ENCODE measurements at places on chromosomes 1 and 21. TPM values are rescaled to one million over a fixed set of nuclear protein-coding genes. Genes with fewer than 3 reads are reported as not detected.
A peak's percentile ranks its signal among the peaks of the same experiment; 100 is the strongest.

GRCh38 chr1:220811695-220812094 is 25.0 kb downstream of the MTARC1 start:
- DNase-seq, result no peak

DNA sequence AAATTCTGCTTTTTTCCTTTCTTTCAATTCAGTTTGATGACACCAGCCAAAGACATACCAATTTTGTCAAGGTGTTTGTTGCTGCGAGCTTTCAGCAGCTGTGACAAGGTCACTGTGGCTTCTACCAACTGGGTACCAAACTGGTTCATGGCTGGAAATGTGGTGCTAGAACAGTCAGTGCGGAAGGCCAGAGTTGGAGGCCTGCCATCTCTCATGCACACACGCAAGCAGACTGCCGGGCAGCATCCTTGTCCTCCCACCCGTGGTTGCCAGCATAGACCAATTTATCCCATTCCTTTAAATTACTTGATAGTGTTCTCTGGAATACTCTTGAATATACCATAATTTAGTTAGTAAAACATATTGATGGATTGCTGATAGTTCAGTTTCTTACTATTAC is 79.9 kb upstream of the GPR52 start:
- no peak for DNase-seq

DNA sequence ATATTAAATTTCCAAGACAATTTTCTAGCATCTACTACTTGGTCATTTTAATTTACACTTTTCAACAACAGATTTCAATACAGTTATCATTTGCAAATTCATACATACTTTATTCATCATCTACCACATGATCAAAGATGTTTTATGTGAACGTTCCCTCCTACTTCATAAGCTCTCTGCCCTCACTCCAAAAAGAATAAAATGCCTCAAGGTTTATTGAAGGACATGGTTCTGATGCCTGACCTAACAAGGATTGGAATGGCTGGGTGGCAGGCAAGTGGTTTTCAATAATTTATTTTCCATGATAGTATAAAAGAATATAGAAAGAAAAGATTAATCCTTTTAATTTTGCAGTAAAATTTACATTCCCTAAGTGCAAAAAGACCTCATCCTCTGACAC is 5.4 kb downstream of the CDKN2C start:
- DNase-seq, result no peak

ABCB10 gene
- total RNA-seq, result 19.8 TPM

DNA sequence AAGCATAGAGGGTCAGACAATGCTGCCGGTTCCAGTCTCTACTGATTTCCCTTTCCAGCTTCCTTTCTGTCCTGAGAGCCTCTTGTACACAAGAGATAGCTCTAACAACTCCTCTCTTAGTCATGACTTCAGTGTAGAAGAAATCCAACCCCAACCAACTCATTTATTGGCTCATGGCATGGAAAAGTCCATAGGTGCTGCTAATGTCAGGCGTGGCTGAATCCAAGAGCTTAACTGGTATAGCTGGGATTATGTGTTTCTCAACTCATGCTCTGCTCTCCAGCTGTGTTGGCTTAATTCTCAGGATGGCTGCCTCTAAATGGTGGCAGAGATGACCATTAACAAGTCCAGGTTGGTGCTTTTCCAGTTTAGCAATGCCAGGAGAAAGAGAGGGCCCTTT is 12.4 kb upstream of the THRAP3 start:
- no peak for DNase-seq

KRTAP10-8 gene
- not detected for total RNA-seq

- DNase-seq, result peak; percentile 52
These were observed 3.2 kb downstream of the TBX15 start for GRCh38 chr1:118984722-118985639.

GRCh38 chr1:35188578-35189392 is 4.2 kb downstream of the SFPQ start:
- no peak for DNase-seq

Data from H7 (cell line).